Ascending aorta (tissue), 2 donors: ENCODE measurements at places on chromosomes 2 and 18.

- DNase-seq: no peak
Measured at GRCh38 chr2:82796132-82796531, 1662.9 kb downstream of the SUCLG1 start.

GRCh38 chr2:174248998-174249592 lies 763 bp upstream of the OLA1 start:
- DNase-seq: no peak

DNA sequence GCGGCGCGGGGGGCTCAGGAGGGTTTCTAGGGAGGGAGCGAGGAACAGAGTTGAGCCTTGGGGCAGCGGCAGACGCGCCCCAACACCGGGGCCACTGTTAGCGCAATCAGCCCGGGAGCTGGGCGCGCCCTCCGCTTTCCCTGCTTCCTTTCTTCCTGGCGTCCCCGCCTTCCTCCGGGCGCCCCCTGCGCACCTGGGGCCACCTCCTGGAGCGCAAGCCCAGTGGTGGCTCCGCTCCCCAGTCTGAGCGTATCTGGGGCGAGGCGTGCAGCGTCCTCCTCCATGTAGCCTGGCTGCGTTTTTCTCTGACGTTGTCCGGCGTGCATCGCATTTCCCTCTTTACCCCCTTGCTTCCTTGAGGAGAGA lies 5.2 kb downstream of the PROC start:
- DNase-seq: no peak

GRCh38 chr2:233165895-233166661 lies 85.4 kb upstream of the ATG16L1 start:
- no peak for DNase-seq

DNA sequence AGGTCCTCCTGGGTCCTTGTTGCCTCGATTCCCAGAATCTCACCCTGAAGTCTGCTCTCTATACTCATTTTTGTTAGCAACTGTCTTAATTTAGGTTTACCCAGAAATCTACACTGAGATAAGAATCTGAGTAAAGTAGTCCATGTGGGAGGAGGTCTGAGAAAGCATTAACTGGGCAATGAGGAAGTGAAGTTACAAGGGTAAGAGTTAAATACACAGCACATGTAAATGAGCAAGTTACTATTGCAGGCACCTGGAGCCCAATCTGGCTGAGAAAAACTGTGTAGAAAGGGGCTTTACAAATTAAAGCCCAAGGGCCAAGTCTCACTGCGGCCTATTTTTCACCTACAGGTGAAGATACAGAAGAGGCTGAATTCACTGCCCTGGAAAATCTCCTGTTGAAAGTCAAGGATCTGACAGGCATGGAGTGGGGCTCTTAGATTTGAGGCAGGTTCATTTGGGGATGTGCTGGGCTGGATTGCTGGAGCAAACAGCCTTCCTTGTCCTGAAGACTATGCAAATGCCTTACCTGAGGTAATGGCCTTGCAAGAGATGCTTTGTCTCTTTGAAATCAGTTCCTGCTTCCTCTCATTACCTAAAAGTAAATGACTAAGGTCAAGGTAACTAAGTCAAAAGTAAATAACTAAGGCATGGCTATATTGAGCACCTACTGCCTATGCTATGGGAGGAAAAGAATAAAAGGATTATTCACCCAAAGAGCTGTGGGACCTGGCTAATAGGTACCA lies 84.4 kb upstream of the DYNAP start:
- no peak for DNase-seq
